Hepatic stellate cell (primary cell): ENCODE measurements at places on chromosomes 4 and X.

DNA sequence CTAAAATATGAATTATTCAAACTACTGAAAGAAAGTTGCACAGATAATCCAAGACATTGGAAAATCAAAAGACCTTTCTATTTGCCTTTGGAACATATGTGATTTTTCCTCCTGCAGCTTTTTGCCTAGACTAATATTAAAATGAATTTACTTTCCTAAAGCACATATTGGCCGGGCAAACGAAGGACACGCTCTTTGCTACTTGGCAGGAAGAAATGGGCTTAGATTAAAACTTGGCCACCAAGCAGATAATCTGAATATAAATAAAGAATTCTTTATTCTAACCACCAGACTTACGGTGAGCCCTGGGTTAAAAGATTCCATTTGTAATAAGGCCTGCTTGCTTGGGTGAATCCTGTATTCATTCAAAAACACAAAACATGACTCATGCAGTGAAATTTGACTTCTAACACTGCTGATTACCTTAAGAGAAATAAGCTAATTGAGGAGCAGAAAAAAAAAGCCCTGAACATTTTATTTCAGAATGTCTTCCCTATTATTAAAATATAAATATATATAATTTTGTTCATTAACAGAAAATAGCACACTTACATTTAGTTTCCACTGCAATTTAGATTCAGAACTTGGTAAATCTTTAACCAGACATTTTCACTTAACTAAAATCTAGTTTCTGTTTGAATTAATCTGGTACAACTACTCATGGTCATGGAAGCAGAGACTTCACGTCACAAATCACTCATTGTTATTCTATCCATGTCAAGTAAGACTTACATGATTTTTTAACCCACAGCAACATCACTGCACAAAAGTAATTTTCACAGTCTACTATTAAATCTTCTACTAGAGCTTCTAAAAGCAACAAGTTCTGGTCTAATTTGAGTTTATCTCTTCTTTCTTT is 116.1 kb upstream of the PLAC1 start:
- no peak for DNase-seq

GRCh38 chr4:13399257-13399656 is 84.9 kb downstream of the RAB28 start:
- no peak for DNase-seq

GRCh38 chr4:37666625-37667071 is 19.5 kb downstream of the RELL1 start:
- DNase-seq = peak; percentile 67

GRCh38 chr4:169263791-169264392 is 6.9 kb downstream of the SH3RF1 start:
- no peak for DNase-seq

- peak; percentile 22 for DNase-seq
Measured at GRCh38 chr4:47913330-47913729, 1.1 kb downstream of the NFXL1 start.

DNA sequence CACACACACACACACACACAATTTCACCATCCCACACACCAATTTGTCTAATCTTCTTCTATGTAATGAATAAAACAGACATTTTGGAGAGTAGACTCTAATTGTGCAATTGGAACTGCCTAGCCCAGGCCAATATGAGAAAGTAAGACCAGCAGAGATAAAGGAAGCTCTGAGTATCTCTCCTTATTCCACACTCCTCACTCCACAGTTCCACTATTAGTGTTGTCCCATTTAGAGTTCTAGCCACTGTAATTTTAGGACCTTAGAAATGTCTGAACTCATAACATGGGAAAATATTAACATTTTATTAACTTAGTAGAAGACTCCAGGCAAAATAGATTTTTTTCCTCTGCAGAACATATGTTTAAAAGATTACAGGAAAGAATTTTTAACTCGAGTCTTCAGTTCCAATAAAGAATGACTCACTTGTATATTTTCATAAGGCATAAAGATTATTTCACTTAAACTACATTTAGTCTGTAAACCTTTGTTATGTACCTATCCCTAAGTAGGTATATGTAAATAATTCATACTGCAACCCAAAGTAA is 297.6 kb upstream of the INTU start:
- DNase-seq = no peak

DNA sequence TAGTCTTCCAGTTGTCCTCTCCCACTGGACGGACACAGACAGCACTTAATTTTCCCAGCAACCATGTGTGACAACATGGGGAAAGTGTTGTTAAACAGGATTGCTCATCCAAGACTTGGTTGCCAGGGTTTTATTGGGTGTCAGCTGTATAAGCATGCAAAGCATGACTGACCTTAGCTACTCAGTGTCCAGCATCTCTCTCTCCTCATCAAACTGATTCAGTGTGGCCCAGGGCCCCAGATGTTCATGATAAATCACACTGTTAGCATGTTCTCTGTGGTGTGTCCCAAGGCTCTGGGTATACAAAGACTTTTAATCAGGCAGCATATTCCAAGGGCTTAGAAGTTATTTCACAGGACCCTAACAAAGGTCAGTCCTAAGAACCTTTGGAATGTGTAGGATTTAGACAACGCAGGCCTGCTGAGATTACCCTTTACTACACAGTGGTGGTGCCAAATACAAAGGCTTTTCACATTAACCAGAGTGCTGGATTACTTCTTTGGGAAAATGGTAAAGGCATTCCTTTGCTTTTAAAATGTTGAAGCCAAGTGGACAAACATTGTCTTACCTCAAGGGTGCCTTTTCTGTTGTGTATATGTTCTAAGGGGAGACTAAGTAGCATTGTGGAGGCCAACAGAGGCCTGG is 213.3 kb downstream of the GLUD2 start:
- no peak for DNase-seq

GRCh38 chrX:10102046-10102704 is 54.6 kb upstream of the CLCN4 start:
- DNase-seq = no peak
